NCI-H1930 (cell line): ENCODE measurements at places on chromosomes 2 and 18.

DNA sequence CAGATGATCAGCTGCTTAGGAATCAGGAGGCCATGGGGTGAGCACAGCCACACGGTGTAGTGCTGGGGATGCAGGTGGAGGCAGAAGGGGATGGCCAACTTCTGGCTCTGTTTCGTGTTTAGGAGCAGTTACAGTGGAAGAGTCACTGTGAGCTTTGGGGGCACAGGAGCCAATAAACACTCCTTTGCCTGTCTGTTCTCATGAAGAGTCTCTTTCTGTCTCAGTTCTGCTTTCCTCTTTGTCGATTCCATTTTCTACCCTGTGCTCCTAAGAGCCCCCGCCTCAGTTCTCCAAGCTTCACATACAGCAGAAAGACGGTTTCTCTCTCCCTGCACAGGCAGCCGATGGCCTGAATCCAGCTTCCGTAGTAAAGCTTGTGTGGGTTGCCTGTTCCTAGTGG lies 21.0 kb upstream of the RRM2 start:
- DNase-seq: no peak

DNA sequence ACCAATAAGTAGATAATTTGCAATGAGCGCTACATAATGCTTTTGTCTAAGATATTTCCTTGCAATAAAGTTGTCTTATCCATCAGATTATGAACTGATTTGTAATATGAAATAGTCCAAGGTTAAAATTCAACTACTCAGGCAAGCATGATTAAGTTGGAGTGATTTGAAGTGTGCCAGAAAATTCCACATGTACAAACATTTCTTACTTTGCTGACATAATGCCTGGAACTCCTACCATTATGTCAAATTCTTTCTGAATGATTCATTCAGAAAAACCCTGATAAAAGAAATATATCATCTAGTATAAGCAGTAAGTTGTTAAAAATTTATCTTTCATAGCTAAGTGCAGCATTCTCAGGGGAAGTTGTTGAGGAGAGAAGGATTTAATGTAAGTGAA lies 87.3 kb downstream of the CBLN2 start:
- DNase-seq: no peak

GRCh38 chr2:149314687-149315086 lies 15.7 kb upstream of the LYPD6 start:
- DNase-seq: no peak

DNA sequence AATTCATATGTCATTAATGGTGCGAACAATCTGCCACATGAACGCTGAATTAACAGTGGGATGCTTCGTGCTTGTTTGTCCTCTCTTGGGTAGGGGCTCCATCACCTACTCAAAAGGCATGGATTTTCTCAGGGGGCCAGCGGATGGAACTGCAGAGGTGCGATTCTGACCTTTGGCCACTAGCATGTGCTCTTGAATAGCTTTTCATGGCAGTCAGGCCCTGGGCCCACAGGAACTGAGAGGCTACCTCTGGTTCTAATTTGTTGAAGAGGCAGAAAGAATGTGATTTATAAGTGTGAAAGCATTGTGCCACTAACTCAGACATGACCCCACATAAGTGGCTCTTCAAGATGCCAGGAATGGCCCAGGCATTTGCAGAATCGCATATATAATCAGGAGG lies 283.2 kb downstream of the INSIG2 start:
- peak; percentile 2 for DNase-seq

GRCh38 chr2:224039080-224039769 lies at the start of gene SERPINE2:
SERPINE2 (minus strand) TSS chr2:224039286; CDS start chr2:224001900, 37,386 bp downstream.
- DNase-seq: peak; percentile 56
